ENCODE measurements at places on chromosomes 16 and 17.
A peak's percentile ranks its signal among the peaks of the same experiment; 100 is the strongest.

GRCh38 chr16:18041864-18042834 lies 294.4 kb downstream of the NPIPA8 start:
- no peak for DNase-seq

GRCh38 chr16:81040131-81040530 lies 4.5 kb downstream of the ATMIN start:
- DNase-seq: no peak

GRCh38 chr16:57115514-57116182 lies 23.3 kb downstream of the CPNE2 start:
- peak; percentile 35 for DNase-seq

DNA sequence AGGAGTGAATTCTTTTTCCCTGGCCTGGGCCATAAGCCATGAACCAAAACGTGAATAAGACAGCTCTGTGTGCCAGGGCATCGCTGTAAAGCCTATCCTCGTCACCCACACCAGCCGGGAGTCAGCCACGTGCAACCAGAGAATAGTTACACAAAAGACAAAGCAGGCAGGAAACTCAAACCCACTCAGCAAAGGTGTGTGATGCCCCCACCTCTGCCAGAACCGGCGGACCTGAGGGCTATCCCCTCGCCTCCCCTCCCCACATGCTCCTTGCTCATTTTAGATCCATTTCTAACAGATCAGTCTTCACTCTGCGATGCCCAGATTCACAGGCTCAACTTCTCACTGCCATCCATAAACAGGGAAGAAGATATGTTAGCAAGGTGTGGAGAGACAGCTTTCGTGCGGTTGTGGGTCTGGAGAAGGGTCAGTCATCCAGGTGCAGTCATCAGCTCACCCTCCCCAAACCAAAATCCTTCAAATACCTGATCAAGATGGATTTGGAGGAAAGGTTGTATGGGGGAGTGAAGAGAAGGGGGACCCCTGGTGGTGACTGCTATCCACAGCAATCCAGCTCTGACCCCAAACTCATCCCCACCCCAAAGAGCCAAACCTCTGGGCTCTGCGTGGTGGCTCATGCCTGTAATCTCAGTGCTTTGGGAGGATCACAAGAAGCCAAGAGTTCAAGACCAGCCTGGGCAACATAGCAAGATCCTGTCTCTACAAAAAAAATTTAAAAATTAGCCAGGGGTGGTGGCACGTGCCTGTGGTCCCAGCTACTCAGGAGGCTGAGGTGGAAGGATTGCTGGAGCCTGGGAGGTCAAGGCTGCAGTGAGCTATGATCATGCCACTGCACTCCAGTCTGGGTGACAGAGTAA lies 219.2 kb downstream of the C16orf78 start:
- DNase-seq: peak; percentile 1

DNA sequence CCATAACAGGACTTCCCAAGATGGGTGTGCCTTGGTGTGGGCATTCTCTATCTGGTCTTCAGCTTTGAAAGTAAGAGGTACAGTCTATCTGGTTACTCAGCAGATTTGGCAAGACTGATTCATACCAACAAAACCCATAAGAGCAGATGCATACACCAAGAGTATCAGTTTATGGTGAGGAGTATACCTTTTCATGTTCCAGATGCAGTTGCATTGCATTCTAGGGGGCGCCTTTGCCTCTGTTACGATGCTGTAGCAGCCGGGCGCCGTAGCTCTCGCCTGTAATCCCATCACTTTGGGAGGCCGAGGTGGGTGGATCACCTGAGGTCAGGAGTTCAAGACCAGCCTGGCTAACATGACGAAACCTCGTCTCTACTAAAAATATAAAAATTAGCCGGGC lies 31.1 kb upstream of the CARMIL2 start:
- DNase-seq: no peak

GRCh38 chr16:61834082-61834481 lies 202.2 kb downstream of the CDH8 start:
- DNase-seq: no peak

DNA sequence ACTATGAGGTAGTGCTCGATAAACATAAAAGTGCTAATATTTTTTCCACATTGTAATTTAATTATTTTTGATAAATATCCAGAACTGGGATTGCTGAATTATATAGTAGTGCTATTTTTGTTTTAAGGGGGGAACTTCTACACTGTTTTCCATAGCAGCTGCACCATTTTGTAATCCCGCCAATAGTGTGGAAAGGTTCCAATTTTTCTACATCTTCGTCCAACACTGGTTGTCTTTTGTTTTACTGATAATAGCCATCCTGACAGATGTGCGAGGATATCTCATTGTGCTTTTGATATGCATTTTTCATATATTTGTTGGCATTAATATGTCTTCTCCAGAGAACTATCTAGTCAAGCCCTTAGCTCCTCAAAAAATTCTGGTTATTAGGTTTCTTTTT lies 259.6 kb upstream of the KCNJ16 start:
- no peak for DNase-seq

DNA sequence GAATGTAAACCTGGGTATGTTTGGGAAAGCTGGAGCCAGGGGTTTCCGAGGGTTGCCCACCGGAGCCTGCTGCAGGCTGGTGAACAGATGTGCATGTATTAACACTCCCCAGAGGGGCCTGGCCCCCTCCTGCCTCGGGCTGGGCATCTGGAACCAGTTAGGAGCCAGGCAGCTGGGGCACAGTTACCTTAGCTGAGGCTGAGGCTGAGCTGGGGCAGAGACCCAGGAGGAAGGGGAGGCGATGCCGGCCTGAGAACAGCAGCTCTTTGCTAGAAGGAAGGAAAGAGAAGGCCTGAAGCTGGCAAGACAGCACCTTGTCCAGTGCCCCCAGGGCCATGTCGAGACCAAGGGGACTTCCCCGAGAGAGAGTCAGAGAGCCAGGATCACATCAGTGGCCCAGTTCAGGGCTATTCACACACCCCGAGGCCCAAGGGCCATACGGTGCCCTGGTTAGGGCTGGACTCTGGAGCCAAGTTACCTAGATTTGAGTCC lies 65.8 kb downstream of the RMI2 start:
- DNase-seq: no peak

GRCh38 chr17:1183171-1183873 lies 3.5 kb upstream of the ABR start:
- no peak for DNase-seq

DNA sequence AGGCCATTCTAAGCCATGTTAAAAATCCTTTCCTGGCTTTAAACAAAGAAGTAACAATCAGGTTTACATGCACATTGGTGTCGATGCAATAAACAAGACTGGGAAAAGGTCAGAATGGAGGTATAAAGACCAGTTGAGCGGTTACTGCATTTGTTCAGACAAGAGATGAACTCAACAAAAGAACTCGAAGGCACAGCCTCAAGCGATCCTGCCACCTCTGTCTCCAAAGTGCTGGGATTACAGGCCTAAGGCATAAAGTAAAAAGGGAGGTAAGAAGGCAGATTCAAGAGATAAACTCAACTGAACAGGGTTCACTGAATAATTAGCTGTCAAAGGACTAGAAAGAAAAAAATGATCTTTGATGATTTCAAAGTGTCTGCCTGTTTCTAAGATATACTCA lies 39.4 kb downstream of the USP32 start:
- DNase-seq: no peak

DNA sequence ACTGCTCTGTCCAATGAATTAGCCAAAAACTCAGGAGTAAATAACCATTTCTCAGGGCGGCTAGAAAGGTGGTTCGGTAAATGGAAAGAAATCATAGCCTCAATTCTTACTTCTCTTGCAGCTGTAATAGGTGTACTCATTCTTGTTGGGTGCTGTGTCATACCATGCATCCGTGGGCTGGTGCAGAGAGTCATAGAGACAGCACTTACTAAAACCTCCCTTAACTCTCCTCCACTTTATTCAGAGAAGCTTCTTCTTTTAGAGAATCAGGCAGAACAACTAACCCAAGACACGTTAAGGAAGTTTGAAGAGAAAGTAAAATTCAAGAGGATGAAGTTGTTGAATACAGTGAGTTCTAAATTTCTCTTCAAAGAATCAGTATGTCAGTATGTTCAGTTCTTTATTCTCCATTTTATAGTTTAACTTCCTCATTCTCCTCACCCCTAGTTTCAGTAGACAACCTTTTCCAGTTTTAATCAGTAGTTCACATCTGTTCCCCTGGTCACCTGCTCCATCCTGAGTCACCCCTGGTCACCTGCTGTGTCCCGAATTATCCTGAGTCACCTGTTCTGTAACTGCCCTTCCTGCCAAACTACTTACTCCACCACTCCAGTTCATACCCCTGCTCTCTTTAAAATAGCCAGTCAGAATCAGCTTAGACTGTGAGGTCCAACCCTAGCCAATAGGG lies 85.9 kb downstream of the EMP2 start:
- DNase-seq: peak; percentile 20

Data from OCI-M1 (cell line).